ENCODE measurements at places on chromosomes 16 and 17.

- no peak for DNase-seq
Measured at GRCh38 chr16:65731833-65732232, 610.0 kb upstream of the CDH11 start.

- DNase-seq, result no peak
Measured at GRCh38 chr17:47274319-47275069, 20.9 kb downstream of the ITGB3 start.

- DNase-seq, result no peak
Measured at GRCh38 chr17:29180788-29181160, 576 bp upstream of the MYO18A start.

- DNase-seq, result no peak
Measured at GRCh38 chr17:1119924-1120323, 59.9 kb downstream of the ABR start.

GRCh38 chr17:31112001-31112661, 17.4 kb downstream of the NF1 start:
- no peak for DNase-seq

GRCh38 chr17:7634384-7634783, 4.4 kb downstream of the SHBG start:
- no peak for DNase-seq

GRCh38 chr16:2775765-2776499, 1.1 kb downstream of the ELOB start:
- no peak for DNase-seq

GRCh38 chr17:73224237-73224636, 31.4 kb downstream of the COG1 start:
- DNase-seq, result no peak

DNA sequence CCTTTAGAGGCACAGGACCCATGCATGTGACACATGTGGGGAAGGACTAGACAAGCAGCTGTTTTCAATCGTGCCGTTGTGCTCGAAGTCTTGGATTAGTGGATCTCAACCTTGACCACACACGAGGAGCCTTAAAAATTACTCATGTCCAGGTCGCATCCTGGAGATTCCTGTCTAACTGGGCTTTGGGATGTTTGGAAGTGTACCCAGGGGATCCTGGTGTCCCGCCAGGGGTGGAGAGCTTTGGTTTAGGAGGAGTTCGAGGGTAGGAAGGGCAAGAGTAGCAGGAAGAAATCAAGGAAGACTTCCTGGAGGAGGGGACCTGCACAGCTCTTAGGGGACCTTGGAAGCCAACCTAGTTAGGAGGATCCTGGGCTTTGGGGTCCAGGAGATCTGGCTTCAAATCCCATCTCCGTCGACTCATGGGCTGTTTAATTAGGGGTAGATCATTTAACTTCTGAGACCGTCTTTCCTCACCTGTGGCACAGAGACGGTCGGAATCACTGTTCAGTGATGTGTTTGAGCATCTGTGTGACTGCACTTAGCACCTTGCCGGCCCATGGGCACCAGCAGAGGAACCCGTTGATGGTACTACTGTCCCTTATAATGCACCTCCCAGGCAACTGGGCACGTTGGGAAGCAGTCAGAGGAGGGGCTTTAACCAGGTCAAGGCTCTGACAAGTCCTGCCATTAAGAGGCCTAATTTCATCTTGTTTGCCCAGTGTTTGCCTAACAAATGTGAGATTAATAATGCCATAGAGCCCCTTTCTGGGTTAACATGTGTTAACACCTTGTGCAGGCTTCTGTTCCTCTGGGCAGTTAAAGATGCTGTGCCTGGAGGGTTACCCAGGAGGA, 102.0 kb upstream of the PLCG2 start:
- DNase-seq, result no peak

DNA sequence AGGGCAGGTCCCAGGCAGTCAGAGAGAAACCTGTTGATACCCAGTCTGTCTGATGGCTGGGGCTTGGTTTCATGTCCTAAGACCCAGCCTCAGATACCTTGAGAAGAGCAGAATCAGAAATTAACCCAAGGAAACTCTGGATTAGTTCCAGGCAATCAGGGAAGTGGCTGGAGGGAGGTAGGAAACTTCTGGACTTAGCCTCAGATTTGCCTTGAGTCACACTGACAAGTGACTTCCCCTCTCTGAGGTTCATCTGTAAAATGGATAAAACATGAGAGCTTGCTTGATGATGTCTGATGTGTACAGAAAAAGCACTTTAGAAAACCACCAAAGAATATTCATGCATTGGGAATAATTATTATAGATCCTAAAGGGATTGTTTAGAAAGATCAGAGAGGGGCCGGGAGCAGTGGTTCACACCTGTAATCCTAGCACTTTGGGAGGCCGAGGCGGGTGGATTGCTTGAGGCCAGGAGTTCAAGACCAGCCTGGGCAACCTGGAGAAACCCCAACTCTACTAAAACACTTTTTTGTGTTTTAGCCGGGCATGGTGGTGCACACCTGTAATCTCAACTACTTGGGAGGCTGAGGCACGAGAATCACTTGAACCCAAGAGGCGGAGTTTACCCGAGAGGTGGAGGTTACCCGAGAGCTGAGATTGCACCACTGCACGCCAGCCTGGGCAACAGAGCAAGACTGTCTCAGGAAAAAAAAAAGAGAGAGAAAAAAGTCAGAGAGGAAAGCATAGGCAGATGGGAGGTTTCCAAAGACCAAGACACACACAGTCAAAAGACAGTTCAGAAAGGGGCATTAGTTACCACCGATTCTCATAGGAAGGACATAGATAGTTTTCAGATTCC, 3.8 kb downstream of the CIITA start:
- no peak for DNase-seq

DNA sequence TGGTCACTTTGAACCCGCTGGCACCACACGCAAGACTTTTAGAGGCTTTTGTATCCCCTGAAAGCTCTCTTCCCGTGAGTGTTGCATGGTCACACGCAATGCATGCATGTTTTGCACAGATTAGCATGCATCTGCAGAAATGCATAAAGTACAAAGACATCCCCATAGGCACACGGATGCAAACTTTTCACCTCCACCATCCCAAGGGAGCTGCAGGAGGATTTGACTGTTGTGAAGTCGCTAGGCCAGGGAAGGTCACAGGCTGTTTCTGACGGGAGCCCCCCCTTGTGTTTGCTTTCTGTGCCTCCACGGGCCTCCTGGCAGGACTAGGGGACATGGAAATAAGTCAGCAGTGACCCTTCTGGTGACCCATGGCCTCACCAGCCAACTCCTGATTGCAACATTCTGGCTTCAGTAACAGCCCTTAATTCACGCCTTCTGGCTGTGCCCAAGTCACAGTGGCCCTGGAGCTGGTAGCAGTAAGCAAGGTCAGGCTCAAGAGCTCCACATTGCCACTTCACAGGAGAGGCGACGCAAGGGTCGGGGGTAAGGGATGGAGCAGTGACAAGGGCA, 45.1 kb downstream of the SOX9 start:
- DNase-seq, result no peak

GRCh38 chr17:71535321-71535720, 585.5 kb upstream of the SOX9 start:
- DNase-seq, result no peak

DNA sequence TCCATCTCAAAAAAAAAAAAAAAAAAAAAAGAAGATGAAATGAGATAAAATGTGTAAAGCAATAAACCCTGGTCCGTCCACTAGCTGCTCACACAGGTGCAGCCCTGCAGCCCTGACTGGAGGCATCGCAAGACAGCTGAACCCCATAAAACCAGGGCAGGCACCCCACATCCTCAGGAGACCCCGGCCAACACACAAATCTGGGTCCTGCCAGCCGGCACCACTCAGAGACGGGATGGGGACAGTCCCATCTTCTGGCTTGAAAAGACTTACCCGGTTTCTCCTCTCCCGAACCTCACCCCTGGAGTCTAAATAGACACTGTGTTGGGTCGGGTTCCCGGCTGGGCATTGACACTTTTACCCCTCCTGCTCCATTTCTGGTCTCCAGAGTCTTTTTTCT, 52.7 kb upstream of the TNRC6C start:
- DNase-seq, result no peak

- no peak for DNase-seq
Measured at GRCh38 chr17:77107506-77108433, 33.0 kb upstream of the SEC14L1 start.

DNA sequence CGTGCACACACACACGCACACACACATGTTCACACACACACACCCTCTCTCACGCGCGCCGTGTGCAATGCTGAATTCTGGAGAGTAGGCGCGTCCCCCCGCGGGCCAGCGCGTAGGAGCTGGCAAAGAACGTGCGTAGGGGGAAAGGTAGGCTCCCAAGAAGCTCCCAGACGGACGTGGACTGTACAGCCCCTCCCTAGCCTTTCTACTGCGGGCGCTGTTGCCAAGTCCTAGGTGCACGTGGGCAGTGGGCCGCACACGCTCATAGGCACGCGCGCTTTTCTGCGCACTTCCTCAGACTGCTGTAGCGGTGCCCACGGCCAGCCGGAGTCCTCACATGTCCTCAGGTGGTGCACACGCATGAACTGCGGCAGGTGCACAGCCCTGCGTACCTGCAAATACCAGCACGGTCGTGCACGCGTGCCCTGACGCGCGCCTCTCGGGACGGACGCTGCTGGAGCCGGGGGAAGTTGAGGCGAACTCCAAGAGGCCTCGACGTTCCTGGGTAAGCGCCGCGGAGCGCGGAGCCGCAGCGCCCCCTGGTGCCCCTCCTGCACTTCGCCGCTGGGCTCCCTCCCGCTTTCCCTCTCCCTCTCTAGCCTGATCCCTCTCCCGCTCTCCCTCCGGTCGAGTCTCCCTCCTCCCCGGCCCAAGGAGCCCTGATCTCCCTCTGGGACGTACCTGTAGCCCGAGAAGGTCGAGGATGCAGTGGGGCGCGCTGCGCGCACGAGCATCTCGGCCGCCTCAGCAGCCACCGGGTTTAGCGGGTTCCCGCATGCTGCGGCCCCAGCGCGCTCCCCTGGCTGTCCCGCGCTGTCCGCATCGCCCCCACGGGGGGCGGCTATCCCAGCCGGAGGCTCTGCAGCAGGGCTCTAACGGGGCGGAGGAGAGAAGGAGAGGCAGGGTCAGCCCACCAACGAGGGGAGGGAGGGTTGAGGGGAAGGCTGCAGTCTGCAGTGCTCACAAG, 749 bp downstream of the GRIN2A start:
- peak; percentile 50 for DNase-seq

DNA sequence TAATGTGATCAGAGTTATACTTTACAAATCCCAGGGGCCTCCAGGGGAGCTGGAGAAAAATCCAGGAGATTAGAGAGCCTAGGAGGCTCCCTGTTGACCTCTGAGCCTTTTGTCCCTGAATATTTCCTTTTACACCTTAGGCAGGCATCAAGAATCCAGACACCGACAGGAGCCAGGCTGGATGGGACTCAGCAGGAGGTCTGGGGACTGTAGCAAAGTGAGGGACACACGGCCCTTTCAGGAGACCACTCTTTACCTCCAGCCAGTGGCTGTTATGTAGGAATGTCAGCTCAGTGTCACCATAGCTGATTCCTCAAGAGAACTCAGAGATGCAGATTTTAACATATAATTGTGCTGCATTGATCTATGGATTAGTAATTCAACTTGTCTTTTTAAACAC, 198.4 kb downstream of the SHISA9 start:
- DNase-seq, result no peak

DNA sequence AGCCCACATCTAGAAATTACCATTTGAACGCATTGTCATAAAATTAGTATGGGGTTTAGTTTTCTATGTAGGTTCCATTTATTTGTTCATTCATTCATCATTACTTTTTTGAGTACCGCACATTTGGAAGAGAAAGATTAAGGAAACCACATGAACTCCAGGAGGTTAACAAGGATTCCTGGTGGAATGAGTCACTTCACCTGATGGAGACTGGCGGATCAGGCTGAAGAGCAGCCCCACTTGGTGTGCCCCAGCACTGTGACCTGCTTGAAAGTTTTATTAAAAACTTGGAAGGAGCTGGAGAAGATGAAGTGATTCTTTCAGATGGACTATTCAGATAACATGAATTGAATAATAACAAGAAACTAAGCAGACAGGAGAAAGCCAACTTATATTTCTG, 293.6 kb upstream of the CDH11 start:
- DNase-seq, result no peak

DNA sequence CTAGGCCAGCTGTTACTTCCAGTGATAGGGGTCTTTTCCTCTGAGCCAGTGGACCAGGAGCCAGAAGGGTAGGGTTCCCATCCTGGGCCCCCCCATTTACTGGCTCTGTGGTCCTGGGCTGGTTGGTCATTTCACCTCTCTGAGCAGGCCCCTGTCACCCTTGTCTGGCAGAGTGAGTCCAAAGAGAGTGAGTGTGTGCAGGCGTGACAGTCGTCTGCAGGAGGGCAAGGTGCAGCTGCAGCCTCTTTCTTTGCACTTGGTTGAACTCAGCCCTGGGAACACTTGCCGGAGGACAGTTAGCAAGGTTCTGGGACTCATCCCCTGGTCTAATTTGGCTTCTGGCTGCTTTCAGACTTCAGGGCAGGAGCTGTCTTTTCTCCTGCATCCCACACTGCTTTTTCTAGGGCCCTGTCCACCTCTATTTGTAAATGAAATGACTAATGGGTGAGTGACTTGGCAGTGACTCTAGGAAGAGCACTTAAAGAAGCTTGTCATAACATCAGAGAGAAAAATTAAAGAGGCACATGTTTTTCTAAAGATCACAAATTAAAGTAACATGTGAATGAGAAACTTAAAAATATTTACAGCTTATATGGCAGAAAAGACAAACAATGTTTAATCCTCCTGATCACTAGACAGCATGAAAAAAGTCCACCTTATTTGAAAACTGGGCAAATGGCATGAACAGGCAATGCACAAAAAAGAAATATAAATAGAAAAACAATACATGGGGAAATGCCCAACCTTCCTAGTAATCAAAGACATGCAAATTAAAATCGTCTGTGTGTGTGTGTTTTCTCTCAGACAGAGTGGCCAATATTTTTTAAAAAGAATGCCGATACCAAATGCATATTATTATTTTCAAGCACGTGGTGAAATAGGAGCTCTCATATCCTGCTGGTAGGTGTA, 137.5 kb downstream of the NTN1 start:
- no peak for DNase-seq

DNA sequence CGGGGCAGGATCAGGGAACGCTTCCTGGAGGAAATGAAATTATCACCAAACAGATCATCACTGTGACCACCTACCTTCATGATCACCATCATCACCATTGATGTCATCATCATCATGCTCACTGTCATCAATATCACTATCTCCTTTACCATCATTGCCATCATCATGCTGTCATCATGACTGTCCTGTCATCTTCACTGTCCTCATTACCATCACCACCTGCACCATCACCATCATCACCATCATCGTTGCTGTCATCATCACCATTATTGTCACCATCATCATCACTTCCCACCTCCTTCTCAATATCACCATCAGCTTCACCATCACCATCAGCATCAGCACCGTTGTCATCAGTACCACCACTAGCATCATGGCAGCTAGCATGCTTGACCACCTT, 65.3 kb downstream of the NTN1 start:
- DNase-seq, result no peak

- no peak for DNase-seq
Measured at GRCh38 chr16:26772503-26772902, 294.2 kb upstream of the C16orf82 start.

DNA sequence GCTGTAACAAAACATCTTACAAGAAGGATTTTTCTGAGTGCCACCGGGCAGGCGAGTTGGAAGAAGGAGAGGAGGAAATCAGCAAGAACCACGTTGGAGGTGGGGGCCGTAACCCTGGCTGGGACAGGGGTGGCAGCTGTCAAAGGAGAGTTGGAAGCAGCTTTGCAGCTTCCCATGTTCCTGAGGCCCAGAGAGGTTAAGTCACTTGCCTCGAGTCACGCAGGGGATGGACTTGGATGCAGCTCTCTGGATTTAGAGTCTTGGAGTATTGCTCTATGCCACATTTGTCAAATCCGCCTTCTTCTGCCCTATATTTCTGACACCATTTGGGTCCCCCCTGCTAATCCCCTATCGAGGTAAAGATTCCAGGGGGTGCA, 83.0 kb upstream of the CIBAR2 start:
- DNase-seq, result no peak

All from stimulated activated CD4-positive, alpha-beta T cell treated with anti-CD3 and anti-CD28 coated beads, Interleukin-4, amount 100 ng/mL, for 48 hours (primary cell).